ENCODE measurements at places on chromosomes 3 and 15. TPM values are rescaled to one million over a fixed set of nuclear protein-coding genes. Genes with fewer than 3 reads are reported as not detected.

DNA sequence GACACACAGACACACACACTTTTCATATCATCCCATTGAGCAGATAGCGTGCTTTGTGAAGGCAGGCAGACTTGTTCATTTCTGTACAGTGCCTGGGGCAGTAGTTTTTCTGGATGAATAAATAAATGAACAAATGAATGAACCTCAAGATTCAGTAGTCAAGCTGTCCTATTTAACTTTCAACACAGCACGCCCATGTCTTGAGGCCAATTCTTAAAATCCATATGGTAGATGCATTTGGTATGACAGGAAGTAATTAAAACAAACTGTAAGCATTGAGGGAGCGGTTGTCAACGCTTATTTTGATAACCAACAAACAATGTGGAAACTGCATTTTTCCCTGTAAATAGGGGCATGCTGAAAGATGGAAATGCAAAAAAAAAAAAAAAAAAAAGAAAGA is 80.0 kb upstream of the BNC1 start:
- DNase-seq, result no peak

DNA sequence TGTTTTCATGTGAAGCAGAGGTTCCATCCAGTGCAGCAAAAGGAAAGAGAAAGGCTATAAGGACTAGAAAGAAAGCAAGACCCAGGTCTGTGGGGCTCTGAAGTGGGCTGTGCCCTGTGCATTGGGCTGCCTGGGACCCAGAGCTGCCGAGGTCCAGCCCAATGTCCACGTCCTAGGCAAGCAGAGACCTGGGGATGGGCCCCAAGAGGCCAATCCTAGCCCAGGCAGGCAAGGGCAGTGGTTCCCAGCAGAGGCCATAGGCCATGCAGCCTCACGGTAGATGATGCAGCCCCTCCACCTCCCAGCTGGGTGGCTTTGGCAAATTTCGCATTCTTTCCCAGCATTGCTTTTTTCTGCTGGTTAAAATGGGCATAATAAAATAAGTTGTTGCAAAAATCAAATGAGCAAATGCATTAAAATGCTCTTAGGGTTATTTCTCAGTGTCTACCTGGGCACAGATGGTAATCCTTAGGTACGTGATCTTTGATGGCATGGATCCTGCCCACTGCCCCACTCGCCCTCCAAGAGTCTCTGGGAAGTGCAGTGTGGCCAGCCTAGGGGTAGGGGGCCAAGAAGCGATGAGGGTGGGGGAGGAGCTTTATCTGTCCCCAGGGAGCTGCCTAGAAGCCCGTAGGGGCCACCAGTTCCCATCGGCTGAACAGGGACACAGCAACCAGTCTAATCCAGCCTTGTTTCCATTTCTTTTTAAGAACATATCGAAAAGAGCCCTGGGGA is 22.3 kb upstream of the GP9 start:
- DNase-seq, result peak; percentile 40

DNA sequence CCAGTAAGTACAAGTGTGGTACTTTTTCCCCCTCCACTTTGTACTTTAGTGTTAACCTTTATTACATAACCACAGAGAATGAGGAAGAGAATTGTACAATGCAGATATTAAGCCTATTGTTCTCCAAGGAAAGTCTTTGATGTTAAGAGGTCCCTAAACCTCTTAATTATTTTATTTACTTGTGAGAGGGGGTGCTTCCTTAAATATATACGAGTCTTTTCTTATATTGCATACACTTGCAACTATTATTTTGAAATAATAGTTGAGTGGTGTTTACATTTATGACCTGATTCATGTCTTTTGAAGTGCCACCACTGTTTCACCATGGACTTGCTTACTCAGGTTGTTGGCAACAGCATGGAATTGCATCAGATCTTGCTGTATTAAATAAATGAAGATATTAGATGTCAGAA is 10.1 kb downstream of the USP3 start:
- no peak for DNase-seq

DNA sequence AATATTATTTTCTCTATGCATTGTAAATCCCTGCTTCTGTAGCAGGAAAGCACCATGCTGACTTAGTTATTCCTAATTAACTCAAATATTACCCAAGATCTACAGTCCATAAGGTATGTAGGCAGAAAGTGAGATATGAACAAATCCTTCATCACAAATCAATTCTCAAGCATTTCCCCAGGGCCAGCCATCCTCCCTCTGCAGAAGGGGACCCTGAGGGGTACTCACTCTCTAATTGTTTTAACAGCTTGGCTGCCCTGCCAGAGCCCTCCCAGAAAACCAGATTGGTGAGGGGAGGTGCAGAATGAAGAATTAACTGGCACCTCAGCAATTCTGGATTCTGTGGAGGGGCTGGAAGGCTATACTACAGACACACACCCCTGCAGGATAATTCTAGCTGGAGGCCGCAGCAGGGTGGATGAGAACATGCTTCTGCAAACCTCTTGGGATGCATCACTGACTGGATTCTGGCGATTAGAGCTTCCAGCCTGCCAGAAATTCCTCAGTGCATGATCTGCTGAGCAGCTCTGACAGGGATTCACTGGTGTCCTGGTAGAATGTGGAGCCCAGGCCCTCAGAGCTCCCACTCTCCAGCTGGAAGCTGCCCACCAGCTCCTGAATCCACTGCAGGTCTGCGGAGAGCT is 88.6 kb upstream of the HERC1 start:
- DNase-seq, result no peak

GRCh38 chr3:66800941-66801545 is 197.1 kb upstream of the KBTBD8 start:
- DNase-seq, result no peak

DNA sequence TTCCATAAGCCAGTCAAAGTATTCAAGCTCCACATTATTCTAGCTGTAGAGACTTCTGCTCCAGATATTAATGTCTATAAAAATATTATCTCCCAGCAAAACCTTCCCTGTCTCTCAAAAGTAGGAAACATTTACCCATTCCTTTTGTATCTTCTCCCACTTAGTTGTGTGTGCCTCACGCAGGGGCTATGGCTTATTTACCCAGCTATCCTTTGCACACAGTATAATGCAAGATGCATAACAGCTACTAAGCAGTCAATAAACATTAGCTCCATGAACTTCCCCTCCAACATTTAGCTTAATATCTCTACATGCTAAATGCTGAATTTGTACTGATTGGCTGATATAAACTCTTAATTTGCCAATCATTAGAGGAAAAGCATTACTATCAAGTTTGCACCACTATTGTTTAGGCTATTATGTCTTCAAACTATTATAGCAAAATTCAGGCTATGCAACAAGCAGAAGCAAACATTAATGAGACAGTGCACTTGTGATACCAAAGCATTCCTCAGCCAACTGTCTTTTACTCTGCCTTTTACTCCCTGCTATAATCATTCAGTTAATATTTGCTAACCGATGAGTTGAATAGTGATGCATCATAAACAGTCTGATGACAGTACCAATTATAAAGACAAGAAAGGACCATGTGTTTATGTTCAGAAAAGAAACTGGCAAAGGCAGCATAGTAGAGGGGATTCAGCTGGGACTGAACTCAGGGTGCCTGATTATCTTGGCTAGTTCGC is 81.2 kb downstream of the PLCH1 start:
- no peak for DNase-seq

DNA sequence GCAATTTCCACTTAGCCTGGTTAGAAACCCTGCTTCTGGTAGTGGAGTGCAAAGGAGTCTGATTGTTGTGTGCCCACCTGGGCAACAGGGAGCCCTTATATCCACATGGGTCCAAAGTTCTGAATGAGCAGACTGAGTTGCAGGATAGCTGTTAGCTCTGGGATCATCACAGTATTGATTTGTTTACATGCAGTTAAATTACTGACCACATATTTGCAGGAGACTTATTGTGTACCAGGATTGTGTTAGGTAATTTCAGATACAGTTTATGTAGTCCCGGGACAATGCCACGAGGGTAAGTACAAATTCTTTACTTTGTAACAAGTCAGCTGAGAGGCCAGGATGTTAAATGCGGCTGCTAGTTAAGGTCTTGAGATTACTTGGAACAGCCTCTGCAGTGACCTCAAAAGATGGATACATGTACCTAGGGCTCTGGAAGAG is 18.8 kb downstream of the ARHGEF26 start:
- DNase-seq, result no peak

DNA sequence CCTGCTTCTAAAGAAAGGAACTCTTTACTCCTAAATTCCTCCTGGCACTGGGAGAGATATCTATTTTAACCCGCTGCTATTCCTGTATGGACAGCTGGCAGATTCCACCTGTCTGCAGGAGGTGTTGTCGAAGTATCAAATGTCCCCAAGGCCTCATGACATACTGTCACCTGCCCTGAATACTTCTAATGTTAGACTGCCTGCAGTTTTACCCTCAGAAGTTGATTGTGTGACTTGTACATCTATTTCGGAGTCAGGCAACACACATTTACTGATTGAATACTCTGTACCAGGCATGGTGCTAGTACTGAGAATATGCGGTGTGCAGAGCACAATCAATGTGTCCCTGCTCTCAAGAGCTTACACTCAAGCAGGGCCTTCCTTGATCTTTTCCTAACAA is 38.6 kb downstream of the PDZRN3 start:
- DNase-seq, result no peak

LDHAL6B gene
- total RNA-seq, result not detected

KBTBD13 gene
- total RNA-seq, result 1.5 TPM

Data from aorta (tissue), 5 donors.